ENCODE measurements at places on chromosomes 6 and 20. TPM values are rescaled to one million over a fixed set of nuclear protein-coding genes. Genes with fewer than 3 reads are reported as not detected.
A peak's percentile ranks its signal among the peaks of the same experiment; 100 is the strongest.

Gene ANGPT4
- total RNA-seq: not detected

Gene SLC35D3
- not detected for total RNA-seq

- H3K27me3 ChIP-seq: peaks cover 19% of the 10 kb centered on the region
- H3K36me3 ChIP-seq: no peaks in the 10 kb centered on the region
- H3K4me3 ChIP-seq: no peak overlapping the region
- no peak for DNase-seq
- H3K4me1 ChIP-seq: no peaks in the 10 kb centered on the region
Observed at GRCh38 chr6:39057251-39058155, 8.9 kb downstream of the GLP1R start.

Gene UBD
- total RNA-seq: not detected

- no peak overlapping the region for H3K27ac ChIP-seq
- no peak overlapping the region for H3K4me3 ChIP-seq
- DNase-seq: no peak
- no peaks in the 10 kb centered on the region for H3K27me3 ChIP-seq
- peaks cover 15% of the 10 kb centered on the region for H3K4me1 ChIP-seq
- no peaks in the 10 kb centered on the region for H3K36me3 ChIP-seq
Observed at GRCh38 chr20:44306927-44307326, 4.1 kb downstream of the FITM2 start.

- no peaks in the 10 kb centered on the region for H3K27me3 ChIP-seq
- no peak overlapping the region for H3K4me3 ChIP-seq
- H3K4me1 ChIP-seq: peaks cover 41% of the 10 kb centered on the region
- peak; percentile 43 for DNase-seq
Observed at GRCh38 chr20:1469925-1470571, 3.4 kb upstream of the NSFL1C start.

DNA sequence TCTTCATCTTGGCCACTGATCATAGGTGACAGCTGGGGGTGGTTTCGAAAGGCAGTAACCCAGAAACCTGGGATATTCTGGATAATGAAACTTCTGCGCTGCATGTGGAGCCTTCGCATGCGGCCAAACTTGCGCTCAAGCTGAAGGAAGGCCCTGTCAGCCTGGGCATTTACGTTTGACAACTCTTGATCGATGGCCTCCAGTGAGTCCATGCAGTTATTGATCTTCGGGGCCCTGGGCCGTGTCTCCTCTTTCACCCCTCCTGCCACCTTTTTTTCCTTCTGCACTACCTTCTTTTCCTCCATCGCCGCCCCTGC, 729 bp downstream of the TSPYL4 start:
- no peaks in the 10 kb centered on the region for H3K27me3 ChIP-seq
- peak overlapping the region; percentile 31 for H3K27ac ChIP-seq
- H3K4me3 ChIP-seq: peak overlapping the region; percentile 71
- DNase-seq: no peak

Gene GRM1
- not detected for total RNA-seq

Gene HLA-DOA
- not detected for total RNA-seq

Gene OVOL2
- not detected for total RNA-seq

DNA sequence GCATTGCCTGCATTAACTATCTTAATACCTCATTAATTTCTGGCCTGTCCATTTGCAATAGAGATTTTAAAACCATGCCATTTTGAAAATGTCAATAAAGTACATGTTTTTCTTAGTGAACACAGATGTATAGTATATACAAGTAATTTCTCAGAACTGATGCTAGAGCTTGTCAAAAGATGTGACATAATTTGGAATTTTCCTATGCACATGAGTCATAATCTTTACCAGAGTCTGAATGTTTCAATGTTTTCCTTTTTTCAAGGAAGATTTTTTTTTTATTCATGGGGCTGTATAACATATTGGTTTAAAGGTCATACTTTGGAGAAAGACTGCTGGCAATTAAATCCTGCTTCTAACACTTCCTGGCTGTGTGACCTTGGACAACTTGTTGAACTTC, 1347.5 kb upstream of the ADGRB3 start:
- no peaks in the 10 kb centered on the region for H3K4me1 ChIP-seq
- no peak overlapping the region for H3K27ac ChIP-seq
- no peak overlapping the region for H3K4me3 ChIP-seq
- H3K27me3 ChIP-seq: no peaks in the 10 kb centered on the region
- H3K36me3 ChIP-seq: no peaks in the 10 kb centered on the region

- no peak overlapping the region for H3K27ac ChIP-seq
- H3K4me3 ChIP-seq: no peak overlapping the region
- H3K36me3 ChIP-seq: no peaks in the 10 kb centered on the region
Observed at GRCh38 chr6:3669916-3670315, 81.6 kb downstream of the PXDC1 start.

Gene RIPPLY2
- total RNA-seq: not detected

DNA sequence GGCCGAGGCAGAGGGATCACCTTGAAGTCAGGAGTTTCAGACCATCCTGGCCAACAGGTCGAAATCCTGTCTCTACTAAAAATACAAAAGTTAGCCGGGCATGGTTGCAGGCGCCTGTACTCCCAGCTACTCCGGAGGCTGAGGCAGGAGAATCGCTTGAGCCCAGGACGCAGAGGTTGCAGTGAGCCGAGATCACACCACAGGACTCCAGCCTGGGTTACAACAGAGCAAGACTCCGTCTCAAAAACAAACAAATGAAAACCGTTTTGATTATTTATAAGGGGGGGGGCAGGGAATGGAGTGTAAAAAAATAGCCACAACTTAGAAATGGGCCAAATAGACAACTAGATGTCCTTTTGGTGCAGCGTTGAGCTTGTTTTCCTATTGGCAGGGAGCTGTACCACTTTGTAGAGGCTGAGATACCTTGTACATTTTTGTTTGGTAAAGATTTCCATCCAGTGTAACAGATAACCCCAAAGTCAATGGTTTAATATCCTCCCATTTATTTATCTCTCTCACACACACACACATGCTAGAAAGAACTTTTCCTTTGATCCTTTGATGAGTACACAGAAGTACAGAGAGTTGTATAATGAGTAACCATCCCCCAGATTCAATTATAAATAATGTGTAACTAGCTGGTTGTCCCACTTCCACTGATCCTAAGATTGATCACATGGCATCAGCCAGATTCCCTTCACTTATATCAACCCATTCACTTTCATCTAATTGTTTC, 477.5 kb downstream of the PRKN start:
- H3K4me1 ChIP-seq: no peaks in the 10 kb centered on the region
- DNase-seq: no peak
- H3K4me3 ChIP-seq: no peak overlapping the region

- H3K4me3 ChIP-seq: no peak overlapping the region
- H3K4me1 ChIP-seq: peaks cover 18% of the 10 kb centered on the region
- no peak for DNase-seq
- H3K27me3 ChIP-seq: no peaks in the 10 kb centered on the region
- peaks cover 58% of the 10 kb centered on the region for H3K36me3 ChIP-seq
- peak overlapping the region; percentile 51 for H3K27ac ChIP-seq
Observed at GRCh38 chr6:16257999-16258708, 19.8 kb downstream of the GMPR start.

DNA sequence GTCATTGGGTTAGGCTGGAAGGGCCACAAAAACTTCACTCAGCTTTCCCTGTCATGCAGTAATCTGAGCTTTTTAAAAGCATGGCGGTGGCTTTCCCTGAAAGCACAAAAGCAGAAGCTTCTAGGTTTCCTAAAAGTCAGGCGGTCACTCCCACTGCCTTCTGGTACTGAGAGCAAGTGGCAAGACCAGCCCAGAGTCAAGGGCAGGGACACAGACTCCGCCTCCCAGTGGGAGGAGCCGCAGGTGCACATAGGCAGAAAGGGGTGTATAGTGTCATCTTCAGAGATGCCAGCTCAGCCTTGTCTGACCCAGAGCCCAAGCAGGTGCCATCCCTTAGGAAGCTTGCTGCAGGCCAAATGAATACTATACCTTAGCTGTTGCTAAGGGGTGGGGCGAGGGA, 18.0 kb upstream of the PACSIN1 start:
- peaks cover 4% of the 10 kb centered on the region for H3K4me1 ChIP-seq
- no peaks in the 10 kb centered on the region for H3K36me3 ChIP-seq
- H3K4me3 ChIP-seq: no peak overlapping the region
- H3K27ac ChIP-seq: no peak overlapping the region

DNA sequence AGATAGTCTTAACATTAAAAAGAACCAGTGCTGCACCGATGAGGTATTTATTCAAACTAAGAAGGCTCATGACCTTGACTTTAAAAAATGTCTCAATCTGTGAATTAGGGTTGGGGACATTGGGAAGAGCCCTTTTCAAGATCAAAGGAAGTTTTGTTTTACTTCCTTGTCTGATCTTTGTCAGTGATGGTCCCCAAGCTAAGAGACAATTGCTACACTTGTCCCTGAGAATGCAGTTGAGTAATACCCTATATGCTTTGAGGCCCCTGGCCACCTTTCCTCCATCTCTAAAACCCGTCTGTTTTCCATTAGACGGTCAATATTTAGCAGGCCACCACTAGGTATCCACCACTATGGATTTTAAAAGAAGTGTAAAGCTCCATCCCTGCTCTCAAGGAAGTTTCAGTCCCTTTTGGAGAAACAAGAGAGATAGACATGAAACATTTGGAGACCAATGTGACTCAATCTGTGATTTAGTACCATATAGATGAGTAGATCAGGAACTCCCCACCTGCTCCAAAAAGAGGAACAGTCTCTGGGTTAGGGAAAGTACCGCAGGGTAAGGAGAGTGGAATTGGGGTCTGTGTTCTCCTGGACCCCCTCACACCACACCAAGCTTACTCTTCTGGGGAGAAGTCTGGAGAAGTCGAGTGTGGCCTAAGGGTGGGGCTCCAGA, 99.1 kb upstream of the ISM1 start:
- no peak overlapping the region for H3K4me3 ChIP-seq
- no peaks in the 10 kb centered on the region for H3K36me3 ChIP-seq
- no peaks in the 10 kb centered on the region for H3K4me1 ChIP-seq
- no peak for DNase-seq
- no peaks in the 10 kb centered on the region for H3K27me3 ChIP-seq

Gene SIRPB1
- total RNA-seq: not detected

Gene SFT2D1
- total RNA-seq: 68.7 TPM

- no peaks in the 10 kb centered on the region for H3K36me3 ChIP-seq
- H3K27me3 ChIP-seq: peaks cover 8% of the 10 kb centered on the region
- DNase-seq: no peak
- no peak overlapping the region for H3K27ac ChIP-seq
Observed at GRCh38 chr6:140064366-140064765, 689.9 kb upstream of the CITED2 start.

Gene FOXQ1
- not detected for total RNA-seq

GRCh38 chr20:41116282-41116956, 20.9 kb upstream of the PLCG1 start:
- no peak overlapping the region for H3K4me3 ChIP-seq
- peak overlapping the region; percentile 42 for H3K27ac ChIP-seq
- peaks cover 93% of the 10 kb centered on the region for H3K36me3 ChIP-seq

GRCh38 chr20:7237251-7237650, 469.8 kb downstream of the BMP2 start:
- no peak for DNase-seq
- H3K27ac ChIP-seq: no peak overlapping the region
- no peaks in the 10 kb centered on the region for H3K4me1 ChIP-seq
- H3K36me3 ChIP-seq: no peaks in the 10 kb centered on the region
- no peaks in the 10 kb centered on the region for H3K27me3 ChIP-seq
- no peak overlapping the region for H3K4me3 ChIP-seq

DNA sequence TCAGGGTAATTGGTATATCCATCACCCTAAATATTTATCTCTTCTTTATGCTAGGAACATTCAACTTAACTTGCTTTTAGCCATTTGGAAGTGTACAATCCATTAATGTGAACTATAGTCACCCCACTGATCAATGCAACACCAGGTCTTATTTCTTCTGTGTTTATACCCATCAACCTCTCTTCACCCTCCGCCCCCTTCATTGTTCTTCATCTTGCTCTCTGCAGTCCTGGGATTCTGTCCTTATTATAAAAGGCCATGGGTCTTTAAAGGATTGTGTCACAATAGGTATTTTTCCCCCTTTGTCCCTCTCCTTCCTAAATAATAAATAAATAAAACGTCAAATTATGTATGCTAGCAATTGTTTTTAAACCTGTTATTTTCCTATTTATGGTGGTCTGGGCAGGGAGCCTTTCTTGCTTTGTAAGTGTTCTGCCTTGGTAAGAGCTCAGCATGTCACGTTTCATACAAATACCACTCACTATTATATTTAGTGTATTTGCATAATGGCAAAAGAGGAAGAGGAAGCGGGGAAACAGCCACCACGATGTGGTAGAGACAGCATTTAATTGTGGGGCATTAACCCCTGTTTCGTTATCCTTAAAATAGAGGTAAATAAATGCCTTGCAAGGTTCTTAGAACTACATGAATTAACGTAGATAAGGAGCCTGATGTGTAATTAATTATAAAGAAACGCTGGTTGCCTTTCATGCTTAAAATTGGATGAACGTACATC, 1.9 kb downstream of the ABRACL start:
- no peak overlapping the region for H3K27ac ChIP-seq
- H3K4me3 ChIP-seq: no peak overlapping the region
- no peaks in the 10 kb centered on the region for H3K36me3 ChIP-seq
- H3K4me1 ChIP-seq: peaks cover 11% of the 10 kb centered on the region
- H3K27me3 ChIP-seq: peaks cover 63% of the 10 kb centered on the region

Gene GSTA1
- 0.42 TPM for total RNA-seq

DNA sequence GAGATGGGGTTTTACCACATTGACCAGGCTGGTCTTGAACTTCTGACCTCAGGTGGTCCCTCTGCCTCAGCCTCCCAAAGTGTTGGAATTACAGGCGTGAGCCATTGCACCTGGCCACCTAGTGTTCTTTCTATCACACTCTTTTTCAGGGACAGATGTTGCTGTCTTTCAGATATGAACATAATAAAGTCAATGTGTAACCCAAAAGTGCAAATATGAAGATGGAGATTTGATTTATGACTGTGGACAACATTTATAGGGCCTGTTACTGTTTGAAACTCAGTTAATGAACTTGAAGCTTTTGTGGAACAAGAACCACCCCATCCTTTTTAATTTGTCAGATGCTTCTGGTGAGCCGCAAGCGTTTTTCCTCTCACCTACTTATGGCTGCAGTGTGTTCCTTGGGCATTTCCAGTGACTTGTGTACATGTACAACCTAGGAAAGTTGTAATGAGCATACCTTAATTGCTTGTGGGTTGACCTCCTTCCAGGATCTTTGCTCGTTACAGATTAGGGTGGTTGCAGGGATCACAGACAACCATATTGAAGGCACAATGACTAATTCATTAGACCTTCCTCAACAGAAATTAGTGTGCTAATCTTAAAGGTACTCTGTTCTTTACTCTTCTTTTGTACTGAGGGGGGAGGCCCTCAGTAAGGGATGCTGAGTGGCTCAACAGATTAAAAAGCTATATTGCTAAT, 6.8 kb downstream of the TBPL1 start:
- H3K36me3 ChIP-seq: peaks cover 32% of the 10 kb centered on the region
- peak overlapping the region; percentile 87 for H3K27ac ChIP-seq
- peak; percentile 74 for DNase-seq
- no peaks in the 10 kb centered on the region for H3K27me3 ChIP-seq
- no peak overlapping the region for H3K4me3 ChIP-seq

- H3K27me3 ChIP-seq: no peaks in the 10 kb centered on the region
- H3K4me1 ChIP-seq: no peaks in the 10 kb centered on the region
- no peak overlapping the region for H3K27ac ChIP-seq
- H3K4me3 ChIP-seq: no peak overlapping the region
Observed at GRCh38 chr6:131898718-131899117, 52.5 kb downstream of the CCN2 start.

Gene PSORS1C1
- not detected for total RNA-seq

Data from K562 (cell line).